ENCODE measurements at places on chromosomes 4 and X. TPM values are rescaled to one million over a fixed set of nuclear protein-coding genes. Genes with fewer than 3 reads are reported as not detected.

GRCh38 chr4:20137176-20137575 lies 114.5 kb upstream of the SLIT2 start:
- DNase-seq = peak; percentile 53

DNA sequence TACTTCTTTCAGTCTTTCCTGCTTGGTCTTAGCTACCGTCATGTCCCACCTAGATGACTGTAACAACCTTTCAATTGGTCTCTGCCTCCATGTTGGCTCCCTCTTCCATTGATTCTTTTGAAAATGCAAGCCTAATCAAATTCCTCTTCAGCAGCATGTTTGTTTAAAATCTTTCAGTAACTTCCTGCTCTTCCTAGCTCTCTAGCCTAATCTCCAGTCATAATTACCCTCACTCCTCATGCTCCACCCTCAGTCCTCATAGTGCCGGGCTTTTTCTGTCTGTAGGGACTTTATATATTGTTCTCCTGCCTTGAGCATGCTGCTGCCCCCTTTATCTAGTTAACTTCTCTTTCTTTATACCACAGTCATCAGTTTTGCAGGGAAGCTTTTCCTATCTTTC lies 12.1 kb downstream of the SNX25 start:
- no peak for DNase-seq

- peak; percentile 83 for DNase-seq
Measured at GRCh38 chrX:78658845-78659744, at the start of gene RTL3. Gene RTL3 (minus strand): TSS chrX:78659328. CDS start chrX:78658420, 908 bp downstream.

DNA sequence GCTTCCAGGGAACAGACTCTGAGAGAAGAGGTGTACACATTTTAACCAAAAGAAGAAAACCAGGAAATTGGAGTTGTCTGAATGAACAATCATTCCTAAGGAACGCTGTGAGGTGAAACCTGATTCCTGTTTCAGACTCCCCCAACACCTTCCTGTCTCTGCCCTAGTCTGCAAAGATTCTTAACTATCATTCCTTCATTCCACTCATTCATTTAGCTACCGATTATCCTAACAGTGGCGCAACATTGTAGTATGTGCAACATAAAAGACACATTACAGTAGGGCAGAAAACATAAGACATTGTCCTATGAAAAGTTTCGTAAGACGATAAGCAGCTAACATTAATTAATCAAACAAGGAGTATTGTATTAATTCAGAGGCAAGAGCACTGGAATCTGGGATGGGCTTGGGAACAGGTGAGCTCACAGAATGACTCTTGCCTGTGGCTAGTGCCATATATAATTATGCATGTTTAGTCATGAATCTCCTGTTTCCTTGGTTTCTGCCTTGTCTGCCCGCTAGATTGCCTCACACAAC lies 23.8 kb upstream of the ADH7 start:
- DNase-seq = no peak

GRCh38 chr4:100882661-100883060 lies 364.8 kb upstream of the EMCN start:
- DNase-seq = no peak

DNA sequence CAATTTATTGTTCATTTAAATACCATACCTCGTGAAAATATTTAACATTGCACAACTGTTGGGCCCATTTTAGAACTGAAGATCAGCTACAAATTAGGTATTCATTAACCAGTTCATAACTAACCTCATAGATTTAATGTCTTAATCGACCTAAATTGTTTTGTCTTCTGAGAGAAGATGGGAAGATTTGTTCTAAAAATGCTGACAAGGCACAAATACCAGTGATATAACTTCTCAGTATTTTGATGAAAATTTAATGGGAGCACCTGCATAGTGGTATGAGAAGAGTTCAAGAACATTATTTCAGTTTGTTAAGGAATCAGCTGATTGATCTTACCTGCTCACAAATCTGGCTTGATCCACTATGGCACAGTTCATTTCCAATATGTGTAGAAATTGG lies 33.9 kb downstream of the POF1B start:
- DNase-seq = no peak

- peak; percentile 72 for DNase-seq
Measured at GRCh38 chr4:125388613-125389012, 73.9 kb downstream of the FAT4 start.

DNA sequence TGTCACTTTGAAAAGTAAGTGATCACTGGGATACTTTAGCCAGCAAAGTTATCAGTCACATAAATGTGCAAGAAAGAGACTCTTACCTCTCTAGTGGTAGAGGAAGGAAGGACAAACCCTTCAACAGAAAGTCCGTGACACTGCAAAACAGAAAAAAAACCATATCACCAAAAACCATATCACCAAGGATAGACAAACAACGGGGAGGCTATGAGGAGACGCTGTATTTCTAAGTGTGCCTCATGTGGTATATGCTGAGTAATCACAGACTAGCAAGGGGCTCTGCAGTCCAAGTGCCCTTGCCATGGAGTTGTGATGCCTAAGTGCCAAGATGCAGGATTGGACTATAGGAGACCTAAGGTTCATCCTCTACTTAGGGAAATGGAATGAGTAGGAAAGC lies 11.5 kb upstream of the HDAC8 start:
- no peak for DNase-seq

GRCh38 chr4:1399508-1400190 lies 6.6 kb downstream of the NKX1-1 start:
- DNase-seq = no peak

DNA sequence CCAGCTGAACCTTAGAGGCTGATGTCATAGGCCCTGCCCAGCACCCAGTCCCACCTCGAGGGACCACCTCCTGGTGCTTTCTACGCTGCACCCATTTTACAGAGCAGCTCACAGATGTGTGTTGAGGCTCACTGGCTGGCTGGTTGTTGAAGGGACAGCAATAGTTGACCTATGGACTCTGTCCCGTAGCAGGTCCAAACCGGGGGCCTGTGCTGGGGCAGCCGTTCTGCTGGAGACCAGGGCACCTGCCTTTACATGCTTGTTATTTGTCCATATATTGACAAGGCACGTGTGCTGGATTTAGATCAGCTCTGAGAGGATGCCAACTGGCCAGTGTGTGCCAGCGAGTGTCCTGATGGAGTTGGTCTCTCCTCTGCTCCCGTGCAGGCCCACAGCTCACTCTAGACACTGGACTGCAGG lies 58.1 kb downstream of the TNIP2 start:
- DNase-seq = no peak

DNA sequence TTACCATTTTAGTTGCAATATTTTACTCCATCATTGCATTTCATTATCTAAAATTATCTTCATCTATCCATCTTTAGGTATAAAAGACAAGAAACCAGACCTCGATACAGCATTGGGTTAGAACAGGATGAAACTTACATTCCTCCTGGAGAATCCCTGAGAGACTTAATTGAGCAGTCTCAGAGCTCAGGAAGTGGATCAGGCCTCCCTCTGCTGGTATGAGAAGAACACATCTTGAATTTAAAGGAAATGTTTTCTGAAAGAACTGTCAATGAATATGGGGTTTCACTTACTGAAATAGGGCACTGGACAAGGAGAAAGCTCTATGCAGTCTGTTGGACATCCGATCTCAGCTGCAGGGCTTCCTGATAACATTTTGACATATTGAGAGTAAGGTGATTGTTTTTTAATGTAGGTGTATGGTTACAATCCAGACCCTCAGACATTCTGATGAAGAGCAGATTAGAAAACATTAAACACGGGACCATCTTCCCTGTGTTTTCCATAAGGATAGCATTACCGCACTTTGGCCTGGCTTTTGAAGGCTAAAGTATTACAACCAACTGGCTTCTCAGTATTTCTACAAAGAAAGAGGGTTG lies 367.2 kb downstream of the BMPR1B start:
- peak; percentile 82 for DNase-seq

DNA sequence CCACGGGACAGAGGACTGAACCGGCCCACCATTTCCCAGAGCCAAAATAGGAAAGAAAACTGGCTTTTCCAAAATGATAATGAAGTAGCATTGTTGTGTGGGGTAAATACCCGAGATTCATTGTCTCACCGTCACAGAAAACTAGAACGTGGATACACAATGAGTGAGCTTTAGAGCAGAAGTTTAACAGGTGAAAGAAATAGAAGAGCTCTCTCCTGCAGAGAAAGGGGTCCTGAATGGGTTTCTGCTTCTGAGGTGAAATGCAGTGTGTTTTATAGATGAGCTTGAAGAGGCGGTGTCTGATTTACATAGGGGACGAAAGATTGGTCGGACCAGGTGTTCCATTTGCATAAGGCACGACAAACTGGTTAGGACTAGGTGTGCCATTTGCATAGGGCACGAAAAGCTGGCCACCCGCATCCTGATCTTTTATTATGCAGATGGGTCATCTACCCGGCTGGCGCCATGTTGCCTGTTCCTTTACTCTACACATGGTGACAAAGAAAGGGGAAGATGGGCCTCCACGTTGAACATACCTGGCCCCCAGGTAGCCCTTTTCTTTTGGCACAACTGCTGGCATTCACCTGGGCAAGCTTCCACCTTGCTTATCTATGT lies 118.1 kb downstream of the ATXN3L start:
- DNase-seq = no peak

DNA sequence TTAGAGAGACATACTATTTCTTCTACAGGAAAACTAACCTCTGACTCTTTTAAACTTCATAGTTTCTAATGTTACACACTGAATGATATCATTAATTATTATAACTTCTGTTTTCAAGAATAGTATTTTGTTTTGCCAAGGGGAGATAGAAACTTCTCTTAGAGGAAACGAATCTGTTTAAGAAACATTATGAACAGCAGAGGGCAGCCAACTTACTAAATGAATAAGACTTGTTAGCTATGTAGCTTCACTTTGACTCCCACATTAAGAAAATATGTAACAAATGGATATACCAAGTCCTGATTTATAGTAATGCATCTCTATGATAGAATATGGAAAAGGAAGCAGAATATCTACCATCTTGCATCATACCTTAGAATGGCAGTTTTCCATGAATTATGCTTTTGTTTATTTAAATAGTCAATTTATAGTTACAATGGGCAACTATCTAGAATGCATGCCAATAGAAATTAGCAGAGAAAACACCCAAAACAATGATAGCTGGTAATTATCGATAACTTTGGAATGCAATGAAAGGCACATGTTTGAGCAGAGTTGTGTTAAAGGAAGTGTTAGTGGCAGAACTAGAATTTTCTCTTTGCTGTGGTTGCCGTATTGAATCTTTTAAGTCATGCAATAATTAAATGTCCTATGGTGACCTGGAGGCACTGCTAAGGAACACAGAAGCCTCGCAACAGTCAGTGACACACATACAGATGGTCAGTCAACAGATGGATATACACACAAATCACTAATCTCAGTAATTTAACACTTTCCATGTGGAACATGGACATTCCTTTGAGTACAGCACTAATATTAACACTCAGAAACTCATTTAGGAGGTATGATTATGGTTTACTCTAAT lies 105.7 kb upstream of the PDLIM3 start:
- DNase-seq = peak; percentile 86

DNA sequence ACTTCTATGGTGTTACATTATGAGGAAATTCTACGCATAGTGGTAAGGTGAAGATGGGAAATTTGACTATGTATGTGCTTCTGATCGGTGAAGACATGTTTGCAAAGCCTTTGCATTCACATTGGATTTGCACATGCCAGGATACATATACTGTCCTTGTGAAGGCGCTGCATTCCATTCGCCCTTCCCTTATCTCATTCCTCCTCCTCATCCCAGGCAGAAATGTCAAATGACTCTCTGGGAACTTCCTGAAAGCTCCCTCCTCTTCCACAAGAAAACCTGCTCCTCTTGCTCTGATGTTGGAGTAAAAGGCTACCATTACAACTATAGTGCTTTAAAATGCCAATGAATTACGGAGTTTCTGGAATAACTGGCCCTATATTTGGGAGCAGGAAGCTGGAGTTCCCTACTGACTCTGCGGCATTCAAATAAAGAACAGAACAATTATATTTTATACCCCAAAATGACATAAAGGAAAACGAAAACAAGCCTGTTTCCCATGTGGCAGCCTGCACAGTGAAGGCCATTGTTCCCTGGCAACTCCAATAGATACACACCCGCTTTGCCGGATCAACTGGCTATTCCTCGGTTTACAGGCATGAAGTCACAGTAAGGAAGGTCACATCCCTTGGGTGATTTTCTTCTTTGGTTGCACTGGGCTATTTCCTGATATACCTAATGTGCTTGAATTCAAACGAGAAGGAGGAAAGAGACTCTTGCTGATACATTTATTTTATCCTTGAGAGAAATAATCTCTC lies 84.5 kb downstream of the AREG start:
- no peak for DNase-seq

GRCh38 chrX:74171465-74171864 lies 132.5 kb upstream of the ZCCHC13 start:
- no peak for DNase-seq

DNA sequence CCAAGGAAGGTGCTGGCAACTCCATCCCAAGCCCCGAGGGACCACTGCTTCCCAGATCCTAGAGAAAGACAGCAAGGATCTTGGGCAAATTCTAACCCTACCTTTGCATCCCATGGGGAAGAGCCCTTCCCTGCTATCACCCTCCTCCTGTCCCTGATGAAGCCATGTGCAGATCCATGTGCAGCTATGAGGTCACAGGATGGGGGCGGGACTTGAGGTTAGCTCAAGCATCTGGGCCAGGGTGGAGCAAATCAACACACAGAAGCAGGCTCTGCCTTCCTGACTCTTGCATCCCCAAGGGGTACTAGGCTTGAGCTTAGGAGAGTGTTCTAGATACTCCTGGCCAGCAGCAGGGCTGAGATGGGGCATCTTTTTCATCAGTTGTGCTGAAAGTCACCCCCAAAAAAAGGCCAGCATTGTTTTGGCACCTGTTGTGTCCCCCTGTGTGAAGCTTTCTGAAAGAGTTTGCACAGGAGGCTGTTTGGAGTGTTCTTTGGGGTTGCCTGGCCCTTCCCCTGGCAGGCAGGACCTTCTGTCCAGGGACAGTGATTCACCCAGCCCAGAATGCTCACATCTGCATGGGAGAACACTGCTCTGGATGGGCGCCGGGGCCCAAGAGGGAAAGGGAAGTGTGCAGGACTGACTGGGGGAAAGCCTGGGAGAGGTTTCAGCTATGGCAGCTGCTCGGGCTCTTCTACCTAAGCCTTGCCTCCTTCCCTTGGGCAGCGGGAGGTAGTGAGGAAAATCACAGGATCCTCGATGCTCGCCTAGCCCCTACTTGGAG lies 50.8 kb downstream of the PRPS1 start:
- peak; percentile 80 for DNase-seq

- DNase-seq = peak; percentile 53
Measured at GRCh38 chrX:51893931-51894696, 691 bp downstream of the MAGED1 start.

The TAF7L gene
- polyA plus RNA-seq = 0.53 TPM

The YIPF7 gene
- polyA plus RNA-seq = not detected

The FGF5 gene
- polyA plus RNA-seq = 63.7 TPM

The TCEAL5 gene
- polyA plus RNA-seq = not detected

The ZNF732 gene
- not detected for polyA plus RNA-seq

The KIT gene
- polyA plus RNA-seq = 0.93 TPM

The PNCK gene
- not detected for polyA plus RNA-seq

The LDB2 gene
- polyA plus RNA-seq = 52.8 TPM

The RHOH gene
- 0.24 TPM for polyA plus RNA-seq

The GC gene
- not detected for polyA plus RNA-seq

The MAOA gene
- polyA plus RNA-seq = 0.09 TPM

The ZXDA gene
- 0.61 TPM for polyA plus RNA-seq

The RBMX gene
- 82.5 TPM for polyA plus RNA-seq

Measured in GM23248 (cell line).